ENCODE measurements at places on chromosomes 7 and 10.

- DNase-seq: peak; percentile 91
Observed at GRCh38 chr10:23438547-23439451, at the start of gene OTUD1. Gene OTUD1, plus strand, starts transcription at chr10:23439075. Its CDS starts 383 bp downstream, at chr10:23439458.

- DNase-seq: no peak
Observed at GRCh38 chr7:122577449-122578003, 121.4 kb downstream of the RNF133 start.

DNA sequence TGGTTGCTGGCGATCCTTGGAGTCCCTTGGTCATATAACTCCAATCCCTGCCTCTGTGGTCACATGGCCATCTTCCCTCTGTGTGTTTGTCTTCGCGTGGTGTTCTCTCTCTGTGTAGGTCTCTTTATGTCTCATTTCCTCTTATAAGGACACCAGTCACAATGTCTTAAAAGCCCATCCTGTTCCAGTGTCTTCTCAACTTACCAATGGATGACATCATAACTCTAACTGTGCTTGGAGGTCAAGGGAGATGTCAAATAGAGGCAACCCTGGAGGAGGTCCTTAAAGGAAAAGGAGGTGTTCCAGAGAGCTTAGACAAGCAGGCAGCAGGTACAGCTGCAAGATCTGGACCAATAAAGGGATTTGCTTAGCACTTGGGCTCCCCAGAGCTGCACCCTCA is 143.0 kb downstream of the BUB3 start:
- DNase-seq: no peak

- DNase-seq: no peak
Observed at GRCh38 chr7:112022128-112022527, 184.1 kb downstream of the DOCK4 start.

DNA sequence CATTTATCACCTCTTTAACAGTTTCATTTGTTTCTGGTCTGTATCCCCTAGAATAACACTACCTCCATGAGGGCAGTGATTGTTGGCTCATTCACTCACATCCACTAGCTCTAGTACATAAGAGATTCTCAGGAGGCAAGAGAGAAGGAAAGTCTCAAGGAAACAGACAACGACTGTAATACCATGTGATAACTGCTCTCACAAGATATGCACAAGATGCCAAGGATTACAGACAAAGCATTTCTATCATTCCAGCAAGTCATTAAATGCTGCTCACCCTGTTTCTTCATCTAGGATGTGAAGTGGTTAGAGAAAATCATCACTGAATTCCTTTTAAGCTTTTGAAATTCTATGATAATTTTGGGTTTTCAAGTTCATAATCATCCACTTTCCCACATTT is 115.3 kb downstream of the HIBADH start:
- DNase-seq: no peak

DNA sequence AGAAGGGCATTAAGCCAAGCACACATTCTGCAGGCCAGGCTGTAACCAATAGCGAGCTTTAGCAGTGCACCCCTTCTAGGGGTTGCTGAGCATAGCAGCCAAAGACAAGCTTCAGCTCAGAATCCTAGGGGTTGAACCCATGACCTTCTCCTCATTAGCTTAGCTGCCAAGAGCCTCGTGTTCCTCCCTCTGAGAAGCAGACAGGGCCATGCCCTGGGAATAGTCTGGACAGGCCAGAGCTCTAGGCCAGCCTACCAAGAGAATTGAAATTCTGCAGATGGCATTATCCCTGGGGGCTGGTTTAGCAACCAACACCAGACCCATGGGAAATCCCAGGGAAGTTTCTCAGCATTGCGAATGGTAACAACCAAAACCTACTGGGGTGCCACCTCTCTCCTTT is 77.2 kb downstream of the PLXNA4 start:
- DNase-seq: no peak

DNA sequence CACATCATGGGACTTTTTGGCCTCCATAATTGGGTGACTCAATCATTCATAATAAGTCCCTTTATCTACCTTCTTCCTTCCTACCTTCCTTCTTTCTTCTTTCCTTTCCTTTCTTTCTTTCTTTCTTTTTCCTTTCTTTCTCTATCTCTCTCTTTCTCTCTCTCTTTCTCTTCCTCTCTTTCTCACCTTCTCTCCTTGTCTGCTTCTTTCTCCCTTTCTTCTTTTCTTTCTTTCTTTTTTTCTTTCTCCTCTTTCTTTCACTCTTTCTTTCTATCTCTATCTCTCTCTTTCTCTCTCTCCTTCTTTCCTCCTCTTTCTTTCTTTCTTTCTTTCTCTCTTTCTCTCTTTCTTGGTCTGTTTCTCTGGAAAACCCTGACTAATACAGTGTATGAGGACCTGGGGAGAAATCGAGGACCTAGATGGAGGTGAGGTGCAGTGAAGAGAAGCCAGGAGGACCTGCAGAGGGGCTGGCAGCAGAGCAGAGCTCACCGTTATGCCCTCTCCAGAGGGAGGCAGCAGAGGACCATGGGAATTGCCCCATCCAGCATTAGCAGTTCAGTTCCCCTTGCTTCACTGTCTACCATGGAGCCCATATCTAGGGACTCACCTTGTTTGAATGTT is 52.7 kb upstream of the BTRC start:
- peak; percentile 53 for DNase-seq

- no peak for DNase-seq
Observed at GRCh38 chr10:31322647-31323046, 3.6 kb downstream of the ZEB1 start.

DNA sequence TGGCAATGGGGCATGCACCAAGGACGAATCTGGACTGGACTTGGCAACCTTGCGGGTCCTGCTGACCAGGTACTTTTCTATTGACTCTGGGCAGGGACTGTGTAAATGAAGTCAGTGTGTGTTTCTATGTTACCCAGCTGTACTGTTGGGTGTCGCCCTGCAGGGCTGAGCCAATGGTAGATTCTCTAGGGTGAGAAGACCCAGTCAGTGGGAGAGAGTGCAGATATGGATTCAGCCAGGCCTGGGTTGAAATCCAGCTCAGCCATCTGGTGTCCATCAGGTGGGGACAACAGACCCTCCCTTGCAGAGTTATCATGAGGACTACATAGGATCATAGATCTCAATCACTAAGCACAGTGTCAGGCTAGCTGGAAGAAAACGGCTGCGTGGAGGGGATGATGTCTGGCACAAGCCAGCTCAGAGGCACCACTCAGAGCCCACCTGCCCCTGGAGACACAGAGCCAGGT is 4.9 kb upstream of the PPIF start:
- no peak for DNase-seq

- no peak for DNase-seq
Observed at GRCh38 chr10:79349072-79349491, 1.8 kb downstream of the PPIF start.

DNA sequence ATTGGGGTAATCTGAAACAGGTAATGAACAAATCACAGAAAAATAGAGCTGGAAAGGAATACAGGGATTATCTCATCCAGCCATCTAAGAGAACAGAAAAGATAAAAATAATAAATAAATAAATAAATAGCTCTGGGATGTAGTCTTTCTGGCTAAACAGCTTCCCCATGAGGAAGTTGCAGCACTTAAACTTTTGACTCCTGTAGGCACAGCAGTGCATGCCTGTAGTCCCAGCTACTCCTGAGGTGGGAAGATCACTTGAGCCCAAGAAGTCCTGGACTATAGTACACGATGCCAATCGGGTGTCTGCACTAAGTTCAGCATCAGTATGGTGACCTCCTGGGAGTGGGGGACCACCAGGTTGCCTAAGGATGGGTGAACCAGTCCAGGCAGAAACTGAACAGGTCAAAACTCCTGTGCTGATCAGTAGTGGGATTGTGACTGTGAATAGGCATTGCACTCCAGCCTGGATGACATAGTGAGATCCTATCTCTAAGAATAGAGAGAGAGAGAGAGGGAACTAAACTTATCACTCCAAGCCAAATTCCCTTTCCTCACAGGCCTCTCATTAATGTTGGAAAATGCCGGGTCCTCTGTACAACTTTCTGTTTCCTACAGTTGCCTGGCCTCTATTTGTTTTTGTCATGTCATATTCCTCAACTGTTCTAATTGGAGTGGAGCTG is 61.7 kb upstream of the CDK13 start:
- DNase-seq: no peak

DNA sequence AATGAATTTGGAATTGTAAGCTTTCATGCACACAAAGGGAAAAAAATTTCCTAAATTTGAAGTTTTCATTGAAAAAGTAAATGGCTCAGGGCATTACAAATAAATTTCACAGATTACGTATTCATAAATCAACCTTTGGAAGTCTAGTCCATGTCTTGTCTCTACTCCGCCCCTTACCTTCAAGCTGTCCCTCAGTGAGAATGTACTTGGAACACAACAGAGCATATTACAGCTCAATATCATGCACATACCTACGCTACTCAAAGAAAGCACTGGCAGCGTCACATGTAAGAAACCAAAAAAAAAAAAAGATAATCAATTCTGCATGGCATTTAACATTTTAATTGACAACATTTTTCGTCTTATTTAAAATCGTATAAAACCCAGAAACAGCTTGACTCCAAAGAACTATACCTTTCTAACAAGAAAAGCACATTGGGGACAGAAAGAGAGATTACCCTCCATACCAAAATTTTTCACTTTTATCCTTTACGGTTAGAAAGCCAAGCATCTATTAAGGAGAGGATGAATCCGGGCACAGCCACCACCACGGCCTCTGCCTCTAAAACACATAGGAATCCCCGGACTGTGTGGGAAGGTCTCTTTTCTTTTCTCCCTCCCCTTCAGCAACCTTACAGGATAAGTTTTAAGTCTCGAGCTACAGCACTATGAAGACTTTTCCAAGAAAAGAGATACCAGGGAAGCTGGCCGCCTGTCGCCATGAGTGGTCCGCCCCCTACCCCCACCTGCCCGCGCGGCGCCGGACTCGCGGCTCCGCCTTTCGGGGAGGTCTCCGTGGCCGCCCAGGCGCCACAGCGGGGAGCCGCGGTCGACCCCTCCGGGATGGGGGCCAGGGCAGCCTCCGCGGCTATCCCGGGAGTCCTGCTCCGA is 1.1 kb downstream of the JMJD1C start:
- DNase-seq: no peak

DNA sequence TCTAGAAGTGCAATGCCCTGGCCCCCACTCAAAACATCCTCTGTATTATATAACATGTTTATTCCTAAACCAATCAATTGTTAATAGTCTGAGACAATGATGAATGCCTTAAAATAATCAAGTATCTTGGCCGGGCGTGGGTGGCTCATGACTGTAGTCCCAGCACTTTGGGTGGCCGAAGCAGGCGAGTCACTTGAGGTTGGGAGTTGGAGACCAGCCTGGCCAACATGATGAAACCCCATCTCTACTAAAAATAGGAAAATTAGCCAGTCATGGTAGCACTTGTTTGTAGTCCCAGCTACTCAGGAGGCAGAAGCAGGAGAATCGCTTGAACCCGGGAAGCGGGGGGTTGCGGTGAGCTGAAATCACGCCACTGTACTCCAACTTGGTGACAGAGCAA is 29.4 kb upstream of the CACNA2D1 start:
- no peak for DNase-seq

- no peak for DNase-seq
Observed at GRCh38 chr7:123929107-123929506, 4.1 kb downstream of the SPAM1 start.

- no peak for DNase-seq
Observed at GRCh38 chr7:100545360-100546128, 6.5 kb downstream of the AGFG2 start.

DNA sequence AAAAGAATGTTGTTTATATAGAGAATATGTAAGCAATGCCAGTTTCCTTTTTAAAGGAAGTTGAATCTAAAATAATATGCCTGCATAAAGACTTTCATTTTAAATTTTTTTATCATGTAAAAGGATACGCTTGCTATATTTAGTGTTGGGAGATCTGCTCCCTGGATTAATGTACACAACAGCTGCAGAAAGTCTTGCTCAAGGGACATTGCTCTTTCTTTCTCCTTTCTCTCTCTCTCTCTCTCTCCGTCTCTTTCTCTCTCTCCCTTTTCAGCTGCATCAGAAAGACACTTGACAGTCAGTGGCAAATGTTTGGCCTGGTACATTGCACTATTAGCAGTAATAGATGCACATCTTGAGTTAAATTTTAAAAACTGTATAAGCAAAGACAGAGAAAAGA is 739 bp downstream of the MYPN start:
- no peak for DNase-seq

DNA sequence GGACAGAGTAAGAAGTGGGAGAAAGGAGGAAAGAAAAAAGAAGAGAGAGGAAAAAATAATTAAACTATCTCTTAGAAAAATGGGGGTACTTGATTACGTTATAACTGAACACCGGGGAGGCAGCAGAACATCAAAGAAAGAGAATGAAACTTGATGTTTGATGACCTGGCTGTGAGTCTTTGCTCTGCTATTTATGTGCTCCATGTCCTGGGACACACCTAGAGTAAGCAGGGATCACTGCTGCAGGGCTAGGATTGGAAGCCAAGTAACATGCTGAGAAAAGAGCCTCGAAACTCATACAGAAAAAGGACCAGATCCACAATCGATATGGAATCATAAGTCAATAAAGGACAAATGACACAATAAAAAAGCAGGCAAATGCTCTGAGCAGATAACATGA is 56.7 kb upstream of the COL13A1 start:
- DNase-seq: no peak

GRCh38 chr7:142693911-142694310 is 55.4 kb upstream of the PRSS1 start:
- DNase-seq: no peak

- DNase-seq: no peak
Observed at GRCh38 chr10:107727767-107728317, 563.3 kb upstream of the SORCS1 start.

- DNase-seq: no peak
Observed at GRCh38 chr10:61815496-61815895, 86.0 kb upstream of the ARID5B start.

DNA sequence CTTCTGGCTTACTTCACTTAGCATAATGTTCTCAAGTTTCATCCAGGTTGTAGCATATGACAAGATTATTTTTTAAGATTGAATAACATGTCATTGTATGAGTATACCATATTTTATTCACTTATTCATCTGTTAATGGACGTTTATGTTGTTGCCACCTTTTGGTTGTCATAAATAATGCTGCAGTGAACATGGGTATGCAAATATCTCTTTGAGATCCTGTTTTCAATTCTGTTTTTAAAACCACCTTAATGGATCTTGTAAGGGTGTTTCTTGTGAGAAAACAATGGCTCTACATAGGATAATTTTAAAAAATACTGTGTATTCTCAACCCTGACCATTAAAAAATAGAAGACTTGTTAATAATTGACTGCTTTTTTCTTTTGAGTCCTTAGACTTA is 290.7 kb upstream of the TMEM229A start:
- no peak for DNase-seq

DNA sequence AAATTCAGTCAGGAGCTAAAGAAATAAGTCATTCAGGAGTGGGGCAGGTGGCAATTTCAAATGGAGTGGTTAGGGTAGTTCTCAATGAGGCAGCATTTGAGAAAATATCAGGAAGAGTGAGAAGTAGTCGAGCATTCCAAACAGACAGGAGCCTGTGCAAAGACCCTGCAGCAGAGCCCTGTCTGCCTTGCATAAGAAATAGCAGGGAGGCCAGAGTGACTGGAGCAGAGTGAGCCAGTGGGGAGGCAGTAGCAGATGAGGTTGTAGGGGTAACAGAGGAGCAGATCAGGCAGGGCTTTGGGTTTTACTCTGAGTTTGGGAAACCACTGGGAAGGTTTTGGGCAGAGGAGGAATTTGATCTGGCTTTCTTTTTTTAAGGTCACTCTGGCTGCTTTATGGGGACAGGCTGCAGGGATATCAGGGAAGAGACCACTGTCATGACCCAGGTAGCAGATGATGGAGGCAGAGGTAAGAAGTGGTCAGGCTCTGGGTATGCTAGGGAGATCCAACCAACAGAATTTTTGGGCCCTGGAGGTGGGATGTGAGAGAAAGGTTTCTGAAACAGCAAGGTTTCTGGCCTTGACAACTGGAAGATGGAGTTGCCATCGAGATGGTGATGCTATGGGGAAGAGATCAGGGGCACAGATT is 1.3 kb upstream of the BLVRA start:
- DNase-seq: no peak

Measured in germinal center (tissue), 1 donor.